ENCODE measurements at places on chromosomes 1 and 21. TPM values are rescaled to one million over a fixed set of nuclear protein-coding genes. Genes with fewer than 3 reads are reported as not detected.

The KIF2C gene
- total RNA-seq = 1.0 TPM

The ANKRD45 gene
- total RNA-seq = 0.26 TPM

The KAZN gene
- 6.0 TPM for total RNA-seq

The KLF17 gene
- total RNA-seq = not detected

The LIPI gene
- not detected for total RNA-seq

The CD1E gene
- total RNA-seq = 0.72 TPM

The FAAH gene
- total RNA-seq = 25.9 TPM

The THEM4 gene
- 7.9 TPM for total RNA-seq
